ENCODE measurements at places on chromosomes 16 and 17.

DNA sequence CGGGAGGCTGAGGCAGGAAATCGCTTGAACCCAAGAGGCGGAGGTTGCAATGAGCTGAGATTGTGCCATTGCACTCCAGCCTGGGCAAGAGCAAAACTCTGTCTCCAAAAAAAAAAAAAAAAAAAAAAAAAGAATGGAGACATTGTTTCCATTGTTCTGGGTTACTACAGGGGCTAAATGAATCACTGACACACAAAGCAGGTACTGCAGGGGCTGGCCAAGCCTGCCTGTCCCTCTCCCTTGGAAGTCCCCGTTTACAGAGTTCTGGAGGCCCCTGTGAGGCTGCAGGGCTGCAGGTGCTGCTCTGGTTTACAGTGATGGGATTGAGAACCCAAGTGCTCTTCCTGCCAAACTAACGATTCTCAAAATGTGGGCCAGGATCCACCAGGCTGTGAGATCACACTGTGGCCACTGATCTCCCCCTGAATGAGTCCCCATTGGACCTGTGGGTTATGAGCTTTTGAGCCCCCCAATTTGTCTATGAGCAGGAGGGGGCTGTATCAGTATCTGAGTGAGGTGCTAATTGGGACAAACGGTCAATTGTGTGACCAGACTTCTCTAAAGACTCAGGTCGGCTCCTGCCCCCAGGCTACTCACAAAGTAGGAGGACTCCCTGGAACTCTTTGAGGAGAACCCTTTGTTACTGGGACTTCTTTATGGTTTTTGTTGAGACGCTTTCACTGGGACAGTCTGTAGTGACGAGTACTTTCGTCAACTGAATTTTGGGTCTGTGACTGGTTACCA is 39.0 kb downstream of the DNAH17 start:
- DNase-seq = peak; percentile 38

DNA sequence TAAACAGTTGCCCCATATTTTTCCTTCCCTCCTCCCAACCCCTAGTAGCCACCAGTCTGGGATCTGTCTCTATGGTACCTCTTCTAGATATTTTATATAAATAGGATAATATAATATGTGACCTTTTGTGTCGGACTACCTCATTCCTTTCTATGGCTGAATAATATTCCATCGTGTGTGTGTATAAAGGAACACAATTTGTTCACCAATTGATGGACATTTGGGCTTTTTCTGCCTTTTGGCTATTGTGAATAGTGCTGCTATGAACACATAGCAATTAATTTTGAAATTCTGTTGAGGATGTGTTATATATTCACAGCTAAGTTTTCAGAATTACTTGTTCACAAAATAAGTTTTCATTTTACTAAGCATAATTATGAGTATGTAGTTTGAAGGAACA is 2.5 kb downstream of the NFATC3 start:
- DNase-seq = no peak

- DNase-seq = peak; percentile 13
These were observed 567 bp downstream of the SOX9 start for GRCh38 chr17:72121164-72122009.

GRCh38 chr17:43410557-43411368 is 12.0 kb downstream of the ARL4D start:
- no peak for DNase-seq

DNA sequence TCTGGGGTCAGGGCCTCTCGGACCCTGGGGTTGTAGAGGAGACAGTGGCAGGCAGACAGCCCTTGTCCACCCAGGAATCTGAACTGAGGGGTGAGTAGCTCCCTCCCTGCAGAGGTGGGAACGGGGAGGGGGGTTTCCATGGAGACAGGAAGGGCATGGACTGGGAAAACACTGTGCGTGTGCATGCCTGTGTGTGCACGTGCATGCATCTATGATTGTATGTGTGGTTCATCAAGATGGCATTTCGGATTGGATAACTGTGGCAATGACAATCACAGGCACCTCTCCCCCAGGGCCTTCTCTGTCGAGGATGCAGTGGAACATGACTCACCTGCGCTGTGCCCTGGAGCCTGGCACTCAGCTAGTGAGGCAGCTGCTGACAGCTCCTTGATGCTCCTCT is 6.1 kb upstream of the CD300C start:
- DNase-seq = no peak

GRCh38 chr17:48910370-48910769 is 2.2 kb downstream of the UBE2Z start:
- no peak for DNase-seq

DNA sequence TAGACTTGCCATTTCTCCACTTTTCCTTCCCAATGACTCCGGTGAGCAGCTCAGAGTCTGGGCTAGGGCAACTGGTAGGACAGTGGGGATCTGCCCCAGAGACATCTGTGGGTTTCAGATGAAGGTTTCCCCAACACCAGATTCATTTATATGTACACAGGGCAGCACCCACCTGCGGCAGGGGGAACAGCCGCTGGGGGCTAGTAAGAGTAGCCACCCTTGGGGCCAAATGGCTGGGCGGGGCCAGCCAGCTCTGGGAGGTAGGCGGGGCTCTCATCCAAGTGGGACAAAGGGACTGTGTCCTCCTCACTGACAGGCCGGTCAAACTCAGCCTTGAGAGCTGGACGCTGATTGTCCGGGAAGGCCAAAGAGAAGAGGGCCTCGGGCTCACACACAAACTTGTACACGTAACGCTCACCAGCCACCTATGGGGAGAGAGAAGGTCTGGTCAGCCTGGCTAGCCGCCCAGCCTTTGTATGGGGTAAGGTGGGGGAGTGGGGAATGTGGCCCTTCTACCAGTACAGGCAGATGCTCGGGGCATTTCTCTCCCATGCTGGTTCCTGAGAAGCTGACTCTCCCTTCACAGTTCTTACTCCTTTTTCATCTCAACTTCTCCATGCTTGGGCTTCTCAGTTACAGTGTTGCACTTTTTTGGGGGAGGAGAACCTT is 17.7 kb downstream of the ETV4 start:
- DNase-seq = no peak

GRCh38 chr16:53619235-53619634 is 84.4 kb downstream of the RPGRIP1L start:
- DNase-seq = no peak

- DNase-seq = no peak
These were observed 80.6 kb downstream of the CA4 start for GRCh38 chr17:60230358-60230757.

DNA sequence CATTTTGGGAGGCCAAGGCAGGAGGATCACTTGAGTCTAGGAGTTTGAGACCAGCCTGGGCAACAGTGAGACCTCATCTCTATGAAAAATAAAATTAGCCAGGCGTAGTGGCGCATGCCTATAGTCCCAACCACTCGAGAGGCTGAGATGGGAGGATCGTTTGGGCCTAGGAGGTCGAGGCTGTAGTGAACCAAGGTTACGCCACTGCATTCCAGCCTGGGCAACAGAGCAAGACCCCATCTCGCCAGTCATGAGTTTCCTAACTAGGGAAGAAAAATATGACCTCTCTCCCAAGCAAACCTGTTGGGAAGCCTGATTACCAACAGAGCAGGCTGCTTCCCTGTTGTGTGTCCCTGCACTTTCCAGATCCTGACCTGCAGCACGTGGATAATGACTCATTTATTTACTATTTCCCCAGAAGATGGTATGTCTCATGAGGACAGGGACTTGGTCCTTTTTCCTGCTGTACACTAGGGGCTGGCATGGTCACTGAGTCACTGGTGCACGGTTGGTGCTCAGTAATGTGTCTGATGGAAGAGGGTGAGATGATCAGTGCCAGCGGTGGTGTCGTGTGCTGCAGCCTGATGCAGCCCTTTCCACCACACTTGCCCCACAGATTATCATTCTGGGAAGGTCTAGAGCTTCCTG is 30.8 kb downstream of the NMT1 start:
- DNase-seq = no peak

DNA sequence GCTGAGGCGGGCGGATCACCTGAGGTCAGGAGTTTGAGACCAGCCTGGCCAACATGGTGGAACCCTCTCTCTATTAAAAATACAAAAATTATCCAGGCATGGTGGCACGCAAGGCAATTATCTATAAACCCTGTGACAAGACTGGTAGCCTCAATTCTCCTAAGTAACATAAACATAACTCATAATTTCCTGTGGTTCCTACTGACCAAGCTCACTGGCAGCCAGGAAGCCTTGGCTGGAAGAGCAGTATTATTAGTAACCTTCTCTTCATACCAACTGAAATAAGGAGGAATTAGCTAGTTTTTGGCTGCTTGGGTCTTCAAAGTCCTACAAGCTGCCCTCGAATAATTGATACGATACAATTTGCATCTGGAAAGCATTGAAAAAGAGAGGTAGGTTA is 31.6 kb upstream of the LRRC37A3 start:
- DNase-seq = no peak

- DNase-seq = no peak
These were observed 9.6 kb downstream of the MEIOB start for GRCh38 chr16:1862394-1862793.

DNA sequence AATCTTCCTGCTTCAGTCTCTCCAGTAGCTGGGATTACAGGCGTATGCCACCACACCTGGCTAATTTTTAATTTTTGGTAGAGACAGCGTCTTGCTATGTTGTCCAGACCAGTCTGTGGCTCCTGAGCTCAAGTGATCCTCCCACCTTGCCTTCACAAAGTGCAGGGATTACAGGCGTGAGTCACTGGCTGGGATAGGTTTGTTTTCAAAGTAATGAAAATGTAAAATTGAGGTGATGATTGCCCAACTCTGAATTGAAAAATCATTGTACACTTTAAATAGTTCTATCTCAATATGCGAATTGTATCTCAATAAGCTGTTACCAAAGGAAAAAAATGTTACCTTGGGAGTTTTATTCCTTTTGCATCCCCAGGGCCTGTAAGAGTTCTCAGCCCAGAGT is 1.2 kb upstream of the AMFR start:
- DNase-seq = no peak

- DNase-seq = peak; percentile 40
These were observed 93.6 kb upstream of the NOG start for GRCh38 chr17:56499799-56500388.

DNA sequence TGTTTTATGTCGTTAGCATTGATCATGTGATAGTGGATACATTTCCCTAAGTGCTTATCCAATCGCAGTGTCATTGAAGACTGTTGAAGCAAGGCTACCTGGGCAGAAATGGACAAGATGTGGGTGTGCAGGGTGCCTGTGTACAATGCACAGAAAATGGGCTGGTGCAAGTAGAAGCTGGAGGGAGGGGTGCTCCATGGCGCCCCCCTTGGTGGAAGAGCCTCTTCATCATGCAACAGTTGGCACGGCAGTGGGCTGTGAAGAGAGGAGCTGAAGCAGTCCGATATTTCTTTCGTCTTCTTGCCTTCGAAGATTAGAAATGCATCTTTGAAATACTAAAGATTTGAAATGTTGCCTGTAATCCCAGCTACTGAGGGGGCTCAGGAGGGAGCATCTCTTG is 100.5 kb downstream of the PLCG2 start:
- no peak for DNase-seq

DNA sequence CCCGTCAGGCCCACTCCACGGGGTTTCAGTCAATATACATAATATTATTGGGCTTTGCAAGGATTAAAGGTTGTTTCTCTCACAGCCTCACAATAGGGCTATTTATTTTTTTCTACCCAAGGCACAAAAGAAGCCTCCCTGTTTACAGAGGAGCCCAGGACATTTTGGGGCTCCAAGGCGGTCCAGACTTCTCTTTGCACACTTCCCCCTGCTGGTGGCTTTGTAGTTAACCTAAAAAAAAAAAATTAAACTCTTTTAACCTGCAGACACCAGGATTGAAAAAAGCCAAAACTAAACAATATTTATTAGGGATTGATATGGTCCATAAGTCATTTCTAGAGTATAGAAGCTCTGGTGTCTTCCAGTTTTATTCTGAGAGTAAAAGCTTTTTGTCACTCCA is 169.7 kb upstream of the ZFHX3 start:
- DNase-seq = no peak

GRCh38 chr17:59010026-59010425 is 96.7 kb downstream of the TRIM37 start:
- no peak for DNase-seq

DNA sequence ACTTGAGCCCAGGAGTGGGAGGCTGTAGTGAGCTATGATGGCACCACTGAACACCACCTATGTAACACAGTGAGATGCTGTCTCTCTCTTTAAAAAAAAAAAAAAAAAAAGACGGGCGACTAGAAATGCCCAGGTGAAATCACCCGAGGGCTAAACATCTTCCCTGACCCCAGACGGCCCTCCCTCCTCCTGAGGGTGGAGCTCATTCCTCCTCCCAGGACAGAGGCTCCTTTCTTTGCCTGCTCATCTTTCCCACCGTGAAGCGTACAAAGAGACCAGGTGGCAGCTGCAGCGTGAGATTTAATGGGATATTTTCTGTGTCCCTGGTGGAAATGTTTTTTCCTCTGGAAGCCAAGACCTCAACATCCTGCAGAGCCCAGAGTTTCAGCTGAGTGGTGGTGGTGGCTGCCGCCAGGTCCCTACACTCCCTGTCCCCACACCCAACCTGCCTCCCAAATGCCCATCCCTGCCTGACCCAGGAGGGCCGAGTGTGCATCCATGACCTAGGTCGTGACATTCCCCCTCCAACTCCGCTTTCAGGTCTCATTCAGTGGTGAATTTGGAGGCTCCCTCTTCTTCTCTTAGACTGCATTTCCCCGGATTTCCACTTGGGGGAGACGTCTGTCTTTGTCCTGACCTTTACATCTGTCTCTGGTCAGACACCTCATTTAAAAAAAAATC is 14.4 kb upstream of the GPRC5B start:
- peak; percentile 62 for DNase-seq

DNA sequence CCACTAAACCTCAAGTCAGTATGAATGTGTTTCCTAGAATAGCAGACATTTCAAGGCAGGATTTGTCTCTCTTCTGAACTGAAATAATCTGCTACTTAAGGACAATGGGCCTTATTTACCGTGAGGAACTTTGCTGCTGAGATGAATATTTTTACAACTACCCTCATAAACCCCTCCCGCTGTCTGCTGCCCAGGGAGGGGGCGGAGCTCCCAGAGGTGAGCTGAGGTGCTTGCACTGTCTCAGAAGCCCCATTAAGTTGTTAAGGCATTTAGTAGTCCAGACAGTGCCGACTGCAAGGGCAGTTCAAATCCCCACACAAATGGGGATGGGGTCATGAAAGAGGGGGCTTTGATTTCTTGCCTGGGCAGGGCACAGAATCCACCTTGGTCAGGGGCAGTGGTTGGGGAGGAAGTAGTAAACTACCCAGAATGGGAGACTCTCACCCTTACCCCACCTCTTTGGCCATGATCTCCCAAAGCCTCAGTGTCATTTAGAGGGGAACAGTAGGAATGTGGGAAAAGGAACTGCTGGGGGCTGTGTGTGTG is 19.2 kb downstream of the HNF1B start:
- DNase-seq = no peak

- DNase-seq = no peak
These were observed 6.9 kb upstream of the STH start for GRCh38 chr17:45992175-45992574.

GRCh38 chr16:65289022-65289421 is 167.2 kb upstream of the CDH11 start:
- DNase-seq = no peak

- DNase-seq = no peak
These were observed 221.3 kb downstream of the SEC14L1 start for GRCh38 chr17:77361986-77362620.

DNA sequence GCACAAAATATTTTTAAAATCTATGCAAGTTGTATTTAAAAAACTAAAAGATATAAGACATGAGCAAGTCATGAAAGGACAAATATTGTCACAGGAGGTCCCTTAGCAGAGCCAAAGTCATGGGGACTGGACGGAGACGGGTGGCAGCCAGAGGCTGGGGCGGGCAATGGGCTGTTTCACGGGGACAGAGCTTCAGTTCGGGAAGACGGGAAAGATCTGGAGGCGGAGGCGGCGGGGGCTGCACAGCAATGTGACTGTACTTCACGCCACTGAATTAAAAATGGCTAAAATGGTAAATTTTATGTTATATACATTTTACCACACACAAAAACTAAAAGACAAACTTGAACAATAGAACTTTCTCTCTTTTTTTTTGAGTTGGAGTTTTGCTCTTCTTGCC is 60.0 kb upstream of the METRNL start:
- no peak for DNase-seq

All from activated CD4-positive, alpha-beta T cell treated with anti-CD3 and anti-CD28 coated beads for 48 hours (primary cell).